NCI-H187 treated with DMSO at 0.1 percent for 48 hours (cell line): ENCODE measurements at places on chromosomes 11 and 22.

- DNase-seq: no peak
Measured at GRCh38 chr22:47808236-47808635, 1045.8 kb downstream of the TBC1D22A start.

- no peak for DNase-seq
Measured at GRCh38 chr22:37330200-37331033, 48.1 kb downstream of the CYTH4 start.

GRCh38 chr11:125250318-125251213 is 86.0 kb downstream of the PKNOX2 start:
- DNase-seq: no peak

- no peak for DNase-seq
Measured at GRCh38 chr22:45970705-45971407, 6.1 kb downstream of the WNT7B start.

DNA sequence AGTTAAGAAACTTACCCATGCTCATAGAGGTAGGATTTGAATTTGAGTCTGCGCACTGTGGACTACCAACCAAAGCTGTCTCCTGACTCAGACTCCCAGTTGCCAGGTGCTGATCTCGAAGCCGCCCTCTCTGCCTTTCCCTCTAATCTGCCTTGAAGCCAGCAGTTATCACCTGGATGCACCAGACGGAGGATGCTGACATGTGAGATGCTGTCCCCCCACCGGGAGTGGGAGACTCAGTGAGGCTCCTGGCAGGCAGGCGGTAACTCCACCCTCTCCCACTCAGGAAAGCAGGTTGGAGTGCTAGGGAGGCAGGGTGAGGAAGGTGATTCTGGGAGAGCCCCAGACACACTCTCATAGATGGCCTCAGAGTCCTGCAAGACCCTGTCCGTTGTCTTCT is 40.4 kb downstream of the KIAA1671 start:
- no peak for DNase-seq

- no peak for DNase-seq
Measured at GRCh38 chr11:112518371-112518770, 257.7 kb upstream of the PLET1 start.

GRCh38 chr22:44329179-44329796 is 16.5 kb upstream of the SHISAL1 start:
- DNase-seq: no peak

DNA sequence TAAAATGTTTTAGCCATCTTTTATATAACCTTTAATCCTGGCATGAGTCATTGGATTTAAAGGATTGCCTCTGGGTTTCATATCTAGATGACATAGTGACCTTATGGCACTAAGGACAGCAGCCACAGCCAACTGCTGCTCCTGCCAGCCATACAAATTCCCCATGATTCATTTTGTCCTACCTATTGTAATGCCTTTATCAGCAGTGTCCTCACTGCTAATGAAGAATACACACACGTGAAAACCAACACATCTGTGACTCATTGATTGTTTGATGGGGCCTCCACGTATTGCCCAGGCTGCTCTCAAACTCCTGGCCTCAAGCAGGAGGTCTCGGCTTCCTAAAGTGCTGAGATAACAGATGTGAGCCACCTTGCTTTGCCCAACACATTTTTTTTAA is 1.8 kb downstream of the LDHAL6A start:
- DNase-seq: no peak

- no peak for DNase-seq
Measured at GRCh38 chr22:32572741-32573500, 98.3 kb downstream of the FBXO7 start.

DNA sequence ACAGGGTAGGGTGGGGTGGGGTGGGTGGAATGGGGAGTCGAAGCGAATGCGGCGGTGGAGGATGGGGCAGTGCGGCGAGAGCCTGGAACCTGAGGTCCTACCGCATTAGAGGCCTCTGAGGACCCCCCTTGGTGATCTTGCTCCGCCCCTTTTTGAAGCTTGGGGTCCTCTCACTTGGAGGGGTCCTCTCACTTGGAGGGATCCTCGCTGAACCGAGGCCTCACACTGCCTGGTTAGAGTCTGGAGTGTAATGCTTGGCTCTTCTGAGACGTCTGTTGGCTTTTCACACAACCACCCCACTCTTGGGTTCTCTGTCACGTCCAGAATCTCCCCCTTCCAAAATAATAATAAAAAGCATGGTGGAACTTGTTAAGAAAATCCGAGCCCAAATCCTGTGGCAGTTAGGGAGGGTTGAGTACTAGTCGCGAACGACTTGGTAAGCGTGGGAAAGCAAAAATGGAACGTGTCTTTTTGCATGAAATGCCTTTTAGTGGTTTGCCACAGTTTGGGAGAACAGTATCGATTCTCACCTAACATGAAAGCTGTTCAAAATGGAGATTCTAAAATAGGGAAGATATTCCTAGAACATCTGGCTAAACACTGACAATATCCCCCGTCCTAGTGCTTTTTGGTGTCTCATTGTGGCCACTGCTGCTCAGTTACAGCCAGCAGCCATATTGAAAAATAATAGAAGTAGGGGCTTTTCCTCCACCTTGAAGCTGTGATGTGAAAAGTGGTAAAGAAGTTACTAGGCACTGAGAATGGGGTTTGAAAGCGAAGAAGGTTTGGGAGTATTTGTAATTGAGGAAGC is 822 bp downstream of the RBX1 start:
- no peak for DNase-seq

- DNase-seq: no peak
Measured at GRCh38 chr11:128240546-128240945, 346.8 kb downstream of the ETS1 start.

DNA sequence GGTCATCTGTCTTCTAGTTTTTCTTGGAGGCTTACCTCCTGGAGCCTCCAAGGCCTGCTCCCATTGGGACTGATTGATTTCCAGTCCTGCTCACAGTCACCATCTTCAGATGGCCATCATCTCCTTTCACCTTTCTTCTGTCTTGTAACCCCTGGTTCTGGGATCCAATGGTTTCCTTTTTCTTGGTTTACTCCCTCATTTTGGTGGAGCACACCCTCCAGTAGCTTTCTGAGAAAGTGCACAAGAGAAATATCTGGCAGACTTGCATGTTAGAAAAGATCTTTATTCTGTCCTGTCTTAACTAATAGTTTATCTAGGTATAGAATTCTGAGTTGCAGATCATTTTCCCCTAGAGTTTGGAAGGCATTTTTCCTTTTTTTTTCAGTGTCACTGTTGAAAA is 50.9 kb downstream of the MPPED1 start:
- DNase-seq: no peak

GRCh38 chr11:66559866-66560676 is 8.3 kb downstream of the CTSF start:
- no peak for DNase-seq

DNA sequence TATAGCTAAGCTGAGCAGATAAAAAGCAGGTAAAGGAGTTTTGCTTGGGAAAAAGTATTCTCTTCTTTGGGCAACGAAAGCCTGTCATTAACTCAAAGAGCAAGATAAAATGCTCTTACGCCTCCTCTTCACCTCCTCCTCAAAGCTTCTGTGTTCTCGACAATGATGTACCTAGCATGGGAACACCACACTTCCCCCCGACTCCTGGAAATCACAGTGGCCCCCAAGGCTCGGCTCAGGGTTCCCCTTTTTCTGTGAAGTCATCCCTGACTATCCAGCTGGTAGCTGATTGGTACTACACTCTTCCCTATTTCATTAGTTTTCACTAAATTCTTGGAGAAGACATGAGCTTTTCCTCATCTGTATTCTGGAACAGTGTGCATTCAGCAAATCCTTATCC is 336.1 kb downstream of the LARGE1 start:
- DNase-seq: no peak

- DNase-seq: no peak
Measured at GRCh38 chr11:83671289-83671688, 385.1 kb upstream of the CCDC90B start.

- no peak for DNase-seq
Measured at GRCh38 chr22:48031589-48031988, 1269.1 kb downstream of the TBC1D22A start.

- no peak for DNase-seq
Measured at GRCh38 chr11:13966013-13966412, 3.5 kb downstream of the SPON1 start.

GRCh38 chr11:36586543-36586942 is 7.8 kb upstream of the IFTAP start:
- no peak for DNase-seq

- DNase-seq: no peak
Measured at GRCh38 chr11:47960015-47960414, 20.3 kb upstream of the PTPRJ start.

- no peak for DNase-seq
Measured at GRCh38 chr11:64372802-64373597, 14.0 kb downstream of the RPS6KA4 start.

DNA sequence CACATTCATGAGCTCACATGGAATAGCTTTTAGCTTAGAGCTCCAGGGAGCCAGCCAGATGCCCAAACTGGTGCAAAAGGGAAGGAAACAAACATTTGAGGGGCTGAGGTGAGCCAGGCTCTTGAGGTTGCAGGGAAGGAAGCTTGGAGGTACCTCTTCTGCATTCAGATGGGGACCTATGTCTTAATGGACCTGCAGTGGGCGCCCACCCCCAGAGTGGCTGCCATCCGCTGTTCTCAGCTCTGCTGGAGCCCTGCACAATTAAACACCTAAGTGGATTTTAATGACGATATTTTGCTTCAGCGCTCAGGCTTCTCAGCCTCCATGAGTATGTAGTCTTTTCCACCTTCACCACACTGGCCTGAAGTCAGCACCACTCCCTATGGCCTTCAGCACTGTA is 100.8 kb downstream of the LDLRAD3 start:
- no peak for DNase-seq

DNA sequence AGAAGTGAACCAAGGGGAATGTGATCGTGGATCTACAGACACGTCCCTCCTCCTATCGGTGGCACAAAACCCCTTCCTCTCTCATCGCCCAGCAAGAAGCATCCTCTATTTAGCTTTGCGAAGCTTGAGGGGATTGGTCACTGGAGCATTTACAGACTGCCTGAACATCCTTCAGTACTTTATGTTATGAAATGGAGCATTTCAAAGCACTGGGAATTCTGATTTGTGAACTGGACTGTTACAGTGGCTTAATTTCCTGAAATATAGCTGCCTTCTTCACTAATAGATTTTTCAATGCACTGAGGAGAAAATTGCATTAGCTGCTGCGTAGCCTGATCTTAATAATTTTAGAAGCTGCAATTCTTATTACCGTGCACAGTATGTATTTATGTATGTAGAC is 344.5 kb downstream of the LARGE1 start:
- no peak for DNase-seq

DNA sequence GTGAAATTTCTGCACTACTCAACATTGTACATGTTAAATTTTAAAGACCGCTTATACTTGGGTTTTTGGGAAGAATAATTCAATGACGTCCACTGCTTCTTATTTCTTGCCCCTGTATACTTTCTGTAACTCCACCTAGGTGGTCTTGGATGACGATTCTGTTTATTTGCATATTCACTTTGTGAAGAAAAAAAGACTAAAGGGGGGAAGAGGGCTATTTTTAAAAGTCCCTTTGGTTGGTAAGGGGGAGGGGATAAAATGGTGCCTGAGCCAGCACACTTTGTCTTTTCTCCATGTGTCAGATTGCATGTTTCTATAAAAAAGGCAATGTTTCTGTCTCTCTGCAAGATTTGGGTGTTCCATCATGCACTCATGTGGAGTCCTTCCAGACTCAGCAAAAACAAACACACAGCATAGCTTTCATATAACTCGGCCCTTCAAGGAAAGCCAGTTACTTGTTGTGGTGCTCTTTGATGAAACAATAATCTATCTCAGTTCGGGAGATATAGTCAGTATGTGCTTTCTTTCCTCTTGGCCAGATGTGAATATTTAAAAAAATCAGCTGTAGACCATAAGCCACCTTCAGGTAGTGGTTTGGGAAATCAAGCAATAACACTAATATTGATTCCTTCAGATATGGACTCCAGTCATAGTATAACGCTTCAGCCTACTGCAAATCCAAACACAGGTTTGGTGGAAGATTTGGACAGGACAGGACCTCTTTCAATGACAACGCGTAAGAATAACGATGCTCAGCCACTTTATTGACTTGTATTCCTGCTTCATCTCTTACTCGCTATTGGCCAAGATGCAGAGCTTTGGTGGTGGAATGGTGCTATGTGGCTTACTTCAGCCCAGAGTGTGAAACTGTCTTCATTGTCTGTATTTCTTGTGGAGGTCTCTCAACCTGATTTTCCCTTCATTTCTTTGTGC is 68.8 kb downstream of the CD44 start:
- DNase-seq: no peak

GRCh38 chr11:55648027-55648426 is at the start of gene OR4S2:
OR4S2 (plus strand) TSS chr11:55648327; CDS start chr11:55650904, 2,577 bp downstream.
- no peak for DNase-seq

GRCh38 chr11:43697679-43698078 is 17.1 kb downstream of the HSD17B12 start:
- DNase-seq: no peak

- DNase-seq: no peak
Measured at GRCh38 chr22:45934659-45935341, 42.2 kb downstream of the WNT7B start.

DNA sequence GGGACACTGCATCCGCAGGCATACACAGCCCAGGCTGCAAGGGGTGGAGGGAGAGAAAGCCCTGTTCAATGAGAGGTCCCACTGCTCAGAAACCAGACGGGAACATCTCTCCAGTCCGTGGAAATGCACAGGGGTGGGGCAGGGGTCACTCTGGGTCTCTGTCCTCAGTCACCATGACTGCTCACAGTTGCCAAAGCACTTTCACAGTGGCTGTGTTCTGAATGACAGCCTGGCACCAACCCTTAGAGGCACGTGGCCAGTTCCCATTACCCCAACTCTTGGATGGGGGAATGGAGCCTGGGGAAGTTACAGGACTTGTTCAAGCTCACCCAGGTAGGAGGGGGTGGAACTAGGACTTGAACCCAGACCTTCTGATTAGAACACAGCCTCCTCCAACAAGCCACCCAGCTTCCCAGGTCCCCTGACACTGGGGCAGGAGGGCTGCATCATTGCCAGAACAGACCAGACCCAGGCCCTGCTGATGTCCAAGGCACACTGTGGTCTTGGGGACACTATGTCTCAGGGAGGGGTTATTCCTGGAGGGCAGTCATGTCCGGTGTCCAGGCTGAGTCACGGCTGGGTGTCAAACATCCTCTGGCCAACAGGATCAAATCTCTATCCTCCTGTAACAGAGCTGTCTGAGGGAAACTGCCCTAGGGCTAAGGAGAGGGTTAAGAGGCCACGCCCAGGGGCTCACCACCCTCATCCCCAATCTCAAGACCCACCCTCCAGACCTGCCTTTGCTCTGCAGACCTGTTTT is 8.2 kb downstream of the ZNF70 start:
- no peak for DNase-seq
